Right hindlimb (tissue), 1 donor: ENCODE measurements at places on chromosomes 6 and 20.

- no peak for DNase-seq
Observed at GRCh38 chr6:45650524-45651135, 272.9 kb upstream of the SUPT3H start.

DNA sequence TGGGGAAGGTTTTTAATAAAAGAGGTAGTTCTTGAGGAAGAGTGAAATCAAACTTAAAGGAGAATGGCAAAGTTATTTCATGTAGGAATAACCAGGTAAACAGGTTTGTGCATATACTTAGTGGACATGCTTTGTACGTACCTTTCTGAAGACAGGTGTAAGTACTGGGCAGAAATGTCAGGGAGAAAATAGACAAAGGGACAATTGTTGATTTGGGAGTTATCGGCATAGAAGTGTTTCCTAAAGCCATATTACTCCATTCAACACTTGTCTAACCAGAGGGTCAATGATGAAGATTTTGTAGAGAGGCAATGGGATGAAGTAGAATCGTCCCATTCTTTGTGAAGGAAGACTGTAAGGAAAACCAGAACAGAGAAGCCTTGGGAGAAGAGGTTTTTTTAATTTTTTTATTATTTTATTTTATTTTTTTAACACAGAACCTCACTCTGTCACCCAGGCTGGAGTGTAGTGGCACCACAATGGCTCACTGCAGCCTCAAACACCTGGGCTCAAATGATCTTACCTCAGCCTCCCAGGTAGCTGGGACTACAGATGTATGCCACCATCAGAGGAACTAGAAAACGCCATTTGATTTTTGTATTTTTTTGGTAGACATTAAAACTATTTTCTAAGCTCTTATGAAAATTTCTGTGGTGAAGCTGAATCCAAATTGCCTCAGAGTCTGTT, 18.0 kb downstream of the SMAP1 start:
- no peak for DNase-seq

DNA sequence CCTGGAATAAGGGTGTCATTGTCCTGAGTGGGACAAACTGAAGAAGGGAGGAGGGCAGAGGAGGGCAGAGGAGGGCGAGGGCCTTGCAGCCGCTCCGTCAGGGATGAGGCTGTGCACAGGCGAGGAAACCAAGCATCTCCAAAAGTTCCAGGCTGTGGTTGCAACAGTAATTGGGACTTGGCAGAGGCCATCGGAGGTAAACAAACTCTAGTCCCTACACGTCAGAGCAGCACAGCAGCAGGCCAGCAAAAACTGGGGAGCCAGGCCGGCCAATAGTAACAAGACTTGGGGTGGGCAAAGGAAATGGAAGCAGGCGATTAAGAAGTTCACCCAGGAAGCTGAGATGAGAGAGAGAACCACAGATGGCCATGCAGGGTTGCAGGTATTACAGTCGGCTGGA, 142.8 kb downstream of the SMOC2 start:
- no peak for DNase-seq

- peak; percentile 15 for DNase-seq
Observed at GRCh38 chr20:58646703-58647102, 4.4 kb upstream of the STX16 start.

- DNase-seq, result no peak
Observed at GRCh38 chr6:44049163-44049988, 77.9 kb downstream of the MRPL14 start.

DNA sequence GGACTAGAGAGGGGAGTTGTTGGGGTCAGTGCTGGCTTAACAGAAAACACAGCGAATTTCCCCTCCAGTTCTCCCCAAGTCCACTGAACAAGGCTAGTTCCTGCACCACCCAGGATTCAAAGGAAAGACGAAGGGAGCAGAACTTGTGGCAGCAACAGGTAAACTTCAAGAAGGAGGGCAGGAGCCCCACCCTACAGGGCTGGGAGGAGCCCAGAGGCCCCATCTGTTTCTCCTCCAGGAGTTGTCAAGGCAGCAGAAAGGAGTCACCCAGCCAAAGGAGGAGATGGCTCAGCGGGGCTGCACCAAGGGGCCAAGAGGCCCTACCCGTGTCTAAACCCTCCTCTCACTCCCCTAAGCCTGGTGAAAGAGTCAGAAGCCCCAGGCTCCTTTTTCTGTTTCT, 1.7 kb downstream of the SAPCD1 start:
- DNase-seq, result no peak

DNA sequence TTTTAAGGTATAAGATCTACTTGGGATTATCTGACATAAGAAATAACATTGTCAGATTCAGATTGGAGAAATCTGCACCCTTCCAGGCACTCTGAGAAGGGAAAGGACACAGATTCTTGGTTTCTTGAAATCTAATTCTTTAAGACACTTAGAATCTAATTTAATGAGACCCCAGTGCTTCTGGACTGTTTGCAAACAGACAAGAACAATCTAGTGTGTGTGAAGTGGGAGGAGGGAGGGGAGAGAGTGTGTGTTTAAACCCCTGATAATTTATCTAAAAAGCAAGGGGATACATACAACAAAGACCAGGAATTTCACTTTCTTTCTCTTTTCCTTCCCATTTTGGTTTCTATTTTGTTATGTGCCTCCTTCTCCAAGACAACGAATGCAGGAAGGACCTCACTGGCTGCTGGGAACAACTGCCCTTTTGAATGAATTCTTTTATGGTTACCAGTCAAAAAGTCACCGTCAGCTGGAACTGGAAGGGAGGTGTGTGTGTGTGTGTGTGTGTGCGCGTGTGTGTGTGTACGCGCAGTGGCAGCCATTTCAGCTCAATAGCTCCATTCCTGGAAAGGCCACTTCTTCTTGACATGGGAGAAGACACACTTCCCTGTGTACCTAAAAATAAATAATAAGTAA, 129.4 kb downstream of the BCAS1 start:
- DNase-seq, result peak; percentile 61

- DNase-seq, result no peak
Observed at GRCh38 chr20:1265226-1265915, 723 bp upstream of the SNPH start.

GRCh38 chr6:133707456-133707855, 181.5 kb upstream of the TCF21 start:
- peak; percentile 31 for DNase-seq

GRCh38 chr20:48844996-48845395, 17.2 kb upstream of the PREX1 start:
- DNase-seq, result no peak

- peak; percentile 83 for DNase-seq
Observed at GRCh38 chr6:43644940-43645612, at the start of gene RSPH9. Gene RSPH9 (plus strand): TSS chr6:43645036. CDS start chr6:43645099, 63 bp downstream.

DNA sequence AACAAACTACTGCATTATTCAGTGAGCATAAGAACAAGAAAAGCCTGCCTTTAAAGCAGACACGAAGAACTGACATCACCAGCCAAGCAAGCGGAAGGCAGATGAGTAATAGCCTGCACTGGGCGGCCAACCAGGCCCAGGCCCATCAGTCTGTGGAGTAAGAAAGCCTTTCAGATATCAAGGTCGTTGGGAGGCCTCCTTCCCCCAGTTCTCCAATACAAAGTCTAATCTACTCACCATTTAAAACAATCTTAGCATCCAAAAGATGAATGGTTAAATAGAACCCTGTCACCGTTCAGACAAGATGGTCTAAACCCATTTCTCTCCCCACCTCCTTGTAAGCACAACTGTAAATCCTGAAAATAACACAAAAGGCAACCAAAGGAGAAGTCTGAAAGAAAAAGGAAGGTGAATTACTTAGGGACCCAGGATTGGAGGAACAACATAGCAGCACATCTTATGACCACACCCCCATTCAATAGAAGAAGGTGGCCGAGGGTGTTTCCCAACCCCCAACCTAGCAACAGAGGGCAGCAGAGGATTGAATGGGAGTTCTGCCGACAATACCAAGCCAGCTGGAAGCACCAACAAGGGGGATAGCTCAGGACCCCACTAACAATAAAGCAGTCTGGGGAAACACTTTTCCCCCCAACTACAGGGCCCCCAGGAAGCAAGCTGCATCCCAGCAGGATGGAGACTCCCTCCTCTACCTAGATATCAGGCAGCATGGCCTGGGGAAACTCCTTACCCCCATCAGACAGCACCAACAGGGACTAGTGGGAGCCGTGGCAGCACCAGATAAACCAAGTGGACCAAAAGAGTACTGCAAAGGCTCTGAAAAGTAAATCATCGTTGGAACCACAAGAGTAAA, 67.9 kb downstream of the ZHX3 start:
- peak; percentile 72 for DNase-seq

GRCh38 chr20:61044499-61044898, 207.6 kb upstream of the CDH4 start:
- DNase-seq, result no peak

GRCh38 chr20:49823152-49823847, 10.7 kb downstream of the SLC9A8 start:
- DNase-seq, result no peak

DNA sequence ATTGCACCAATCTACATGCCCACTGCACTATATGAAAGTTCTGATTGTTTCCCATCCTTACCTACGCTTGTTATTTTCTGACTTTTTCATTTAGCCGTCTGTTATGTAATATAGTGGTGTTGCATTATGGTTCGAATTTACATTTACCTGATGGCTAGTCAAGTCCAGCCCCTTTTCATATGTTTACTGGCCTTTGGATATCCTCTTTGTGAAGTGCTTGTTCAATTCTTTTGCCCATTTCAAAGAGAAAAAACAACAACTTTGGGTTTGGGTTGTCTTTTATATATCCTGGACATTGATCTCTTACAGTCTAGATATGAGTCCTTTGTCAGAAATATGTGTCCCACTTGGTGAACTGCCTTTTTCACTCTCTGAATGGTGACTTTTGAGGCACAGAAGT, 21.1 kb downstream of the PPP1R14C start:
- DNase-seq, result no peak

GRCh38 chr6:161257793-161258457, 15.9 kb downstream of the AGPAT4 start:
- DNase-seq, result peak; percentile 38

GRCh38 chr20:59835448-59836395, 97.7 kb downstream of the SYCP2 start:
- peak; percentile 85 for DNase-seq

DNA sequence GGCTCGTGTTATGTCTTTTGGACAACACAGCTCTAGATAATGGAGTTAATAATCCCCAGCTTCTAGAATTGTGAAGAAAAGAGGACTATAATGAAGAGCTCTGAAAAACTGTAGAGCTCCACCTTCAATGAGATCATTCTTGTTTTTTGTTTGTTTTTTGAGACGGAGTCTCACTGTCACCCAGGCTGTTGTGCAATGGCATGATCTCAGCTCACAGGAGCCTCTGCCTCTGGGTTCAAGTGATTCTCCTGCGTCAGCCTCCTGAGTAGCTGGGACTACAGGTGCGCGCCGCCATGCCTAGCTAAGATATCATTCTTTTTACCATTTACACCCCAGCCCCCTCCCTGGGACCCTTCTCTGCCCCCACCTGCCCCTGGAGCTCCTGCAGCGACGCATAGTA, 36.6 kb downstream of the ERGIC3 start:
- no peak for DNase-seq

GRCh38 chr6:30821862-30822784, 62.2 kb upstream of the DDR1 start:
- DNase-seq, result no peak

DNA sequence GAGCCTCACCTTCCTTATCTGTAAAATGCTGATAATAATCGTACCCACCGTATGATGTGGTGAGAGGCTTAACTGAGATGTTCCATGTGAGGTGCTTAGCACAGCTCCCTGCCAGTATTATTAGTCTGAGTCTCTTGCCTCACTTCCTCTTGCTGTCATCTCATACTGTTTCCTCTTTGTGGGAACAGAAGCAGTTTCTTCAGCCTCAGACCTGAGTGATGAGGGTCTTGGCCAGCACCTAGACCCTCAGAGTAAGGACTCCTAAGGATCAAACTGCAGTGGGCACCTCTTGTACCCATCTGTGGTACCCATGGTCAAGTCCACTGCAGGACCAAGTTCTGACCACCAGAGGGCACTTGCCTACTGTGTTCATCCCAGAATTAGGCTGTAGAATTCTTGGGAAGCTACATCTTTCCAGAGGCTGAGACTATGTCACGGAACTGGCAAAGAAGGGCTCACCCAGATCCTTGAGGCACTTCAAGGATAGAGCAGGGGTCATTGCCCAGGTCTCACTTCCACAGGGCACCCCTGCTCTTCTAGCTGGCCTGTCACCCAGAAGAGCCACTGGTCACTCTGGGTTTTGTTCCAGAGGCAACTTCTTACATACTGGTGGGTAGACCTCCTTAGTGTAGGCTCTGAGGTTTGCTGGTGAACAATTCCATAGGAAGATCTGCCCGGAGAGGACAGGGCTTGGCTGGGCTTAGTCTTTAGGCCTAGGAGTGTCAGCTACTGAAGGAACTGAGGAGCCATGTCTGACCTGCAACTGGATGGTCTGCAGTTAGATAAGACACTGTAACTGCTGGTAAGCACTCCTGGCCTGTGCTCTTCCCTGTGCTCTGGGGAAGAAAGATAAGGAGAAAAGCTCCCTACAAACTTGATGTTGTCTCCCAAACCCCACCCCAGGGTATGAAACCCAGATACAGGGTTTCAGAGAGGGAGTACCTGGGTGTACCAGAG, 20.6 kb upstream of the SGK2 start:
- peak; percentile 61 for DNase-seq

- DNase-seq, result no peak
Observed at GRCh38 chr20:4829514-4830215, 108.0 kb downstream of the PRND start.

GRCh38 chr20:45419188-45420091, 3.5 kb downstream of the PIGT start:
- DNase-seq, result no peak

DNA sequence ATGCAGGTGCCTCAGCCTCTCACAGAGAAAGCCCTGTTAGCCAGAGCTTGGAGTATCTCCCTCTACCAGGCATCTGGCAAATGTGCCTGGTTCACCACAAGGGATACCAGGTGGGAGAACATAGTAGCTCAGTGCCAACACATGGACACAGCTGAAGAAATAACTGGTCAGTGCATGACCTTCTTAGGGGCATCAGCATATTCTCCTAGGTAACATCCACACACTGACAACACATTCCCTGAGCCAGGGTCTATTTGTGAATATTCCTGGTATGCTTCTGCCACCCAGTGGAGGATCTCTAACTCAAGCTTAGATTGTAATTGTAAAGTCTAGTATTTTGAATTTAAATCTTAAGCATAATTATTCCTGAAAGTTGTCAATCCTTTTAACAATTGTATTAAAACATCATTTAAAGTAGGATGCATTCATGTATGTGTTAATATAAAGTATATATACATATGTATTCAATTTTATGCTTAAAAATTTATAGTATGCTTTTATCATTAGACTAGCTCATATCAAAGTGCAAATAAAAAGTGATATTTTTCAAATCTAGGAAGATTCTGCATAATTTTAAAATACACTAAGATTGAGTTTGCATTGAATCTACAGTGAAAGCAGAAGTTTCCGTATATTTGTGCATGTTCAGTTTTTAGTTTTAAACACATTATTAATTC, 45.3 kb upstream of the COL21A1 start:
- peak; percentile 70 for DNase-seq

DNA sequence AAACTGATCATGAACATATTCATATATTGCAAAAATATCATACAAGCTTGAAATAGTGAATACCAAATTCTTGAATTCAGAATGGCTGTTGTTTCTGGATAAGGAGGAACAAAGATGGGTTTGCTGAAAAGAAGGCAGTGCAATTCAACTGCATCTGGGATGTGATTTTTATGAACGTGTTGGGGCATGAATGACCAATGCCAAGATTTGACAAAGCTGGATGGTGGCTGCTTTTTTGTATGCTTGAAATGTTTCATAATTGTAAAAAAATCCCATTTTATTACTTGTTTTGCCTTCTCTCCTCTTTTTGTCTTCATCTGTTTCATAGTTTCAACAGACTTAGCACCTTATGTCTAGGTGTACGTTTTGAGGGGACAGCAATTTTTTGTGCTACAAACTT, 36.8 kb upstream of the BCAS1 start:
- DNase-seq, result no peak
